ENCODE measurements at places on chromosomes 2 and 18.

GRCh38 chr18:10010611-10011015, 96.8 kb downstream of the VAPA start:
- DNase-seq = no peak

- no peak for DNase-seq
Observed at GRCh38 chr2:96306370-96306769, 1.0 kb upstream of the SNRNP200 start.

DNA sequence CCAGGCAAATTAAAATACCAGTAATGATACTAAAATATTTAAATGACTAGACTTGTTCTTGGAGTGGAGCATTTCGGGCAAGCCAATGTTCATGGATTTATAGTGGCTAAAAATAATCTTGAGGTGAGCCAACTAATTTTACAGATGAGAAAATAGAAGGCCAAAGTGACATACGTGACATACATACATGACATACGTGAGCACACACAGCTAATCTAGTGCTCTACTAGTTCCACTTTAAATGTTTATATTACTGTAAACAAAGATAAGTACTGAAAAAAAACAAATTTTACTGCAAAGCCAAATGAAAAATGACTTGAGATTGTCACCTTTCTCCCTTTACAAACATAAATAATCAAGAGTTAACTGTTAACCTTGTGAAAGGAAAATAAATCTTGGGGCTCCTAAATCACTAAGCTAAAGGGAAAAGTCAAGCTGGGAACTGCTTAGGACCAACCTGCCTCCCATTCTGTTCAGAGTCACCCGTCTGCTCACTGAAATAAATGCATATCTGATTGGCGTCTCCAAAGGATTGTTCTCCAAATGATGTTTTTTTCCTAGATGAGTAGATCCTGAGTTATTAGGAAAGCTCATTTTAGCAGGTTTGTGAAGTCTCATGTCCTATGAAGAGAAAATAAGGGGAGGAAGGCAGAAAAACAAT, 96.7 kb downstream of the PMS1 start:
- DNase-seq = no peak

- peak; percentile 21 for DNase-seq
Observed at GRCh38 chr2:222360146-222360545, 61.3 kb upstream of the PAX3 start.

GRCh38 chr2:143807671-143808070, 678.5 kb downstream of the ARHGAP15 start:
- peak; percentile 8 for DNase-seq

DNA sequence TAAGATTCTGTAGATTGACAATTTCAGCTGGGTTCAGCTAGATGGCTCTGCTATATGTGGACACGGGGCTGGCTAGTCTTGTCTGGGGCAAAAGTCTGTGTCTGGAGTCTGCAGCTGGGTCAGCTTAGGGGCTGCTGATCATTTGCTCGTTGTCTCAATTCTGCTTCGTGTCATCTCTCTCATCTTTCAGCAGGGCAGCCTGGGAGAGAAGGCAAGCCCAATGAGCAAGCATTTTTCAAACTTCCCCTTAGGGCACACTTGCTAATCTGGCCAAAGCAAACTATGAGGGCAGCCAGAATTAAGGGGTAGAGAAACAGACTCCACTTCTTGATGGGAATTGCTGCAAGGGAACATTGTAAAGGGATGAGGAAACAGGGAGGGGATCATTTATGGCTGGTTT, 462.6 kb downstream of the SLC4A3 start:
- no peak for DNase-seq

GRCh38 chr2:45814951-45815621, 163.6 kb downstream of the PRKCE start:
- DNase-seq = no peak

DNA sequence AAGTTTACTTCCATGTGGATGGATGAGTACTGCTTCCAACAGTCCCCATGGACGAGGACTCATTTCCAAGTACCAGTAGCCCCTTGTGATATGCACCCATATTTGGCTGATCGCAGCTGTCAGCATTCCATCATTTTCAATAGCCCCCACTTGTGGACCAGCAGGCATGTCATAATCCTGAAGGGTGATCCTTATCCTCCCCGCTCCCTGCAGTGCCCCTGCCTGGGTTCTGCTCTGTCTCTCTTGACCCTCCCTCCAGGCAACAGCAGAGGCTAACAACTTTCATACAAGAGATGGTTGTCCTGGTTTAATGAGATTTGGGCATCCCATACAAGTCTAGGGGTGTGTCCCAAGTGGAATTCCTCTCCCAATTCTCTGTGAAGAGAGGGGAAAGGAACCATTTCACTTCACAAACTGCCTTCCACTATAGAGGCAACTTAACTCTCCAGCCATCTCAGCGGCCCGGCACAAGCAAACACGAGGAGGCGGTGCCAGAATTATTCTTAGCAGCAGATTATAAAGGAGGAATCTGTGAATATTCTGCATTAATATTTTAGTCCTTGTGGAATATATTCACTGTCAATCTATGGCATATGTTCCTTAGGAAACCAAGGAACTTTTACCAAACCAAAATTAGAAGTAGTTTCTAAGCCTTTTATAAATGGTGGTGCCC, 110.7 kb downstream of the RTN4 start:
- DNase-seq = no peak

- no peak for DNase-seq
Observed at GRCh38 chr2:180191432-180192124, 184.5 kb upstream of the CWC22 start.

GRCh38 chr2:29587402-29588190, 333.8 kb downstream of the ALK start:
- DNase-seq = no peak

DNA sequence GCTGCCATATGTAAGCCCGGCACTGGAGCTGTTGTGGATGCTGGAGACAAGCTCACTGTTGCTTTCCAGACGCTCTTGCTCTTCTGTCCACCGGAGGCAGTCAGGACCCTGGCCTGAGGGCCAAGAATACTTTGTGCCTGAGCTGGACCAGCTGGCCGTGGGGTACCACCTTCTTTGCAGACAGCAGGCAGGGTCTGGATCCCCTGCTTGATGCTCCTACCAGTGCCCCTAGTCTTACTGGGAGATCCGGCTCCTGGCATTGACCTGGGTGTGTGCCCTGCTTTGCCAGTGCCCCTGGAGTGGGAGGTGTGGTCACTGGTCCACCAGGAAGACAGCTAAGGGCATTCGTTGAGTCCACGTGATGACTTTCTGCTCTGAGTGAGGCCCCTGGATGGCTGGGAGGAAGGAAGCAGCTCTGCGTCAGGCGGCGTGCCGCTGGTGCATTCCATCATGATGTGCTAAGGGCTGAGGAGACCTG, 59.3 kb downstream of the LRRFIP1 start:
- peak; percentile 93 for DNase-seq

GRCh38 chr2:9703701-9704221, 73.0 kb upstream of the YWHAQ start:
- DNase-seq = peak; percentile 93

DNA sequence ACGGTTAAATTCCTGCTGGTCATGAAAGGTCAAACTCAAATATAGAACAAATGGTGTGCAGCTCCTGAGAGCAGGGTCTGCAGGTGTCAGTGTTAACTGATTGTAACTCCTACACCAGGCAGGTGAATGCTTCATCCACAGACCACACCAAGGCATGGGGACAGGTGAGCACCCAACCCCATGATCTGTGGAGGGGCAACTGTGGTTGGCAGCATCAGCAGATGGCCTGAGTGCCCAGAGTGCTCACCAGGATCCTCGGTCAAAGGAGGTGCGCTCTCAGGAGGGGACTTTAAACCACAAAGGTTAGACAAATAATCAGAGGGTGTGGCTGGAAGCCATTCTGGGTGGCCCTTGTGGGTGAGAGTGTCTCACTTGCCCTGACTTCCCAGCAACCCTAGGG, 44.5 kb downstream of the PTGR3 start:
- DNase-seq = no peak

DNA sequence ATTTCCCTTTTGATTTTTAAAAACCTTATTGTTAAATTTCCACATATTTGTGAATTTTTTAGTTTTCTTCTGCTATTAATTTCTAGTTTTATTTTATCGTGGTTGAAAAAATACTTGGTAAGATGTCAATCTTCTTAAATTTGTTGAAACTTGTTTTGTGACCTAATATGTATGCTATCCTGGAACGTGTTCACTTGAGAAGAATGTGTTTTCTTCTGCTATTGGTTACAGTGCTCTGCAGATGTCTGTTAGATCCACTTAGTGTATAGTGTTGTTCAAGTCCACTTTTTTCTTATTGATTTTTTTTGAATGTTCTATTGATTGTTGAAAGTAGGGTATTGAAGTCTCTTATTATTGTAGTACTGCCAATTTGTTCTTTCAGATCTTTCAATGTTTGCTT, 116.5 kb upstream of the NETO1 start:
- DNase-seq = no peak

GRCh38 chr2:182587831-182588230, 128.2 kb upstream of the DNAJC10 start:
- no peak for DNase-seq

DNA sequence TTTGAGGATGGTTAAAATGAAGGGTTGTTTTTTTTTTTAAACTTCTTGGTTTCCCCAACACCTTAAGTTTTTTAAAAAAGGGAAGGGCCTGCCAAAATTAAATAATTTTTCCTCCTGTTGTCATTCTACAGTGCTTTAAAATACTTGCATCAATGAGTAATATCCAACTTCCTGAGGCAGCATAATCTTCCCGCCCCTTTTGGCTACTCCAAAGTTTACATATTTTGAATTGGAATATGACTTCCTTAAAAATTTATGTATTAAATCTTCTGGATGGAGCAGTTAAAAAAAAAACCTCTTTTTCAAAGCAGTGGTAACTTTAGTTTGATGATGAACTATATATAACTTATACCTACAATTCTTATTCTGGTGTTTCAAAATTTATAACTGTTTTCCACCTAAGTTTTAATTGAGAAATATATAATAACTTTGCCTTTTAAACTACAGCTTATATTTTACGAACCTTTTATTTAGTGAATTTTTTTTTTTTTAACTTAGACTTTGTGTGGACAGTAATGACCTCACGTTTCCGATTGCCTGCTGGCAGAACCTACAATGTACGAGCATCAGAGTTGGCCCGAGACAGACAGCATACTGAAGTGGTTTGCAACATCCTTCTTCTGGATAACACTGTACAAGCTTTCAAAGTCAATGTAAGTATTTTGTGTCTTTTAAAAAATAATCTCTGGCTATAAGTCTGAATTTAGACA, 49.8 kb downstream of the PTPN4 start:
- no peak for DNase-seq

- DNase-seq = no peak
Observed at GRCh38 chr2:22893761-22894517, 491.0 kb upstream of the KLHL29 start.

DNA sequence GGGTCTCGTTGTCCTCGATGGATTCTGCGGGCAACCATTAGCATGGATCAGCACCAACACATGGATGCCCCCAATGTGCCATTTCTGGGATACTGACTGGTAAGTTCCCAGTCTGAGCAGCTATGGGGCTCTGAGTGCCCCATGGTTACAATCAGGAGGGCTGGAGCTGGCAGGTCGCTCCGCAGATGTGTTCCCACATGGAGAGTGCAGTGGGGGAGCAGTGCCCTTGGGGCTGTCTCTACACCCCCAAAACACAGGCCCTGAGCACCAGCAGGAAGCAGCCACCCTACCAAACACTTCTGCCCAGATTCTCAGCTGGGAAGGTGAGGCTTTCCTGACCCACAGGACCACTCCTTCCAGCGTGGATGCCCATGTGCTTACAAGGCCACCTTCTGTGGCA, 8.0 kb downstream of the NGEF start:
- no peak for DNase-seq

GRCh38 chr2:11398750-11399437, 54.5 kb upstream of the ROCK2 start:
- no peak for DNase-seq

DNA sequence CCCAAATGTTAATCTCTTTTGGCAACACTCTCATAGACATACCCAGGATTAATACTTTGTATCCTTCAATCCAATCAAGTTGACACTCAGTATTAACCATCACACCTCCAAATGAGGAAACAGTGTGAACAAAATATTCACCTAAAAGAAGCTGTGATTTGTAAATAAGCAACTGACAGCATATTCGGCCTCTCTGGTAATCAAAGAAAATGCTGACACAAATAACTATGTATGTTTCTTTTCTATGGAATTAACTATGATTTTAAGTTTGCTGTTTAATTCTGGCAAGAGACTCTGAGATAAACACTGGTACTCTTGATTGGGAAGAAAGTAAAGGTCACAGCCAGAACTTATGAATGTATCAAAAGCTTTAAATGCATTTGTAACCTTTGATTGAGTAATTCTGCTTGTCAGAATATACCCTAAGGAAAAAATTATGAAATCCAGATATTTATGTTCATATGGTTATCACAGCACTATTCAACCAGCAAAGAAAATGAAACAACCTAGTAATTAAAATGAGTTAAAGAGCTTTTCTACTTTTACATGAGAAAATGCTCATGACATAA, 3.6 kb upstream of the GYPC start:
- no peak for DNase-seq

DNA sequence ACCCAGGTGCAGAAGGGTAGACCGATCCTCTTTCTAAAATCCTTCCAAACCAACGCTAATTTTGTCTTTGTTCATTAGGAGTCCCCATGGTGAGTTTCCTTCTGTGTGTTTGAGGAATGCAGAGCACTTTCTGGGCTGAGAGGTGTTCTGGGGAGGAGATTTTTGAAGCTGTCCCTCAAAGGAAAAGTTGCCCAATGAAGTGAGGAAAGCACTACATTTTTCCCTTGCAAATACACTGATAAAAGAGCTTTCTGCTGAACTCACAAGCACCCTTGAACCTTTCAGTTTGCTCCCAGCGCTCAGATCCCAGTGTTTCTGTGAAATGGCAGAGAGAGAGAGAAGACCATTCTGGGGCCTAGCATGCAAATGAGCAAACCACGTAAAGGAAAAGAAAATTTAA, 299.6 kb upstream of the FANCL start:
- DNase-seq = no peak

GRCh38 chr2:95260028-95261023, 13.9 kb upstream of the PROM2 start:
- DNase-seq = peak; percentile 20

DNA sequence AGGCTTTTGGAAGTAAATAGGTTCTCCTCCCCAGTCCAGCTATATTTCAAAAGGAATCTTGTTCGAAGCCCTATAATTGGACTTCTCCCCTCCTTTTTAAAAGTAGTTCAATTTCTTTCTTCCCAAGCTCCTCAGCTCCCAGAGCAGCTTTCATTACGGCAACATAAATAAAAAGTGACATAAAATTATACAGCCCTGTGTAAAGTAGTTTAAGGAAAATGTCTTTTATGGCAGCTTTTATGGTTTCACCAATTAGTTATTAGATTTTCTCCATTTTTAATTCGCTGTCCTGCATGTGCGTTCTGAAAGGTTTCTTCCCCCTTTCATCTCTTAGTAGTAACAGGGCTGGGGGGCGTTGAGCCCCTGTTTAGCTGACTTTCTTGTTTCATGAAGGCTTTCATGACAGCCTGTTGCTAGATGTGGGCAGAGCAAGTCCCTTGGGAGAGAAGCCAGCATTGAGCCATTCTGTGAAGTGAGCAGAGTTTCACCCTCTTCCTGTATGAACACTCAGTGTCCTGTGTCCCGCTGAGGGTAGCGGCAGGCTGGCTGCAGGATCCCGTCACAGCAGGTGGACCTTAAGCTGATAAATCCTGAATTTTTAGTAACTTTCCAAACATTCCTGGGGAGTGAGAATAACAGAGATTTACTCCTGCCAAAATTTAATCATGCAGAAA, 229.7 kb upstream of the SPRED2 start:
- DNase-seq = no peak

- DNase-seq = no peak
Observed at GRCh38 chr2:36538335-36538734, 59.6 kb downstream of the FEZ2 start.

GRCh38 chr18:62281684-62282083, 43.4 kb upstream of the TNFRSF11A start:
- peak; percentile 58 for DNase-seq

All from CD14-positive monocyte (primary cell).